CD4-positive, alpha-beta T cell treated with Interleukin-15 for 1 hour (primary cell): ENCODE measurements at places on chromosomes 2 and 18.

GRCh38 chr2:8125741-8126711 lies 555.8 kb upstream of the ID2 start:
- DNase-seq, result no peak

DNA sequence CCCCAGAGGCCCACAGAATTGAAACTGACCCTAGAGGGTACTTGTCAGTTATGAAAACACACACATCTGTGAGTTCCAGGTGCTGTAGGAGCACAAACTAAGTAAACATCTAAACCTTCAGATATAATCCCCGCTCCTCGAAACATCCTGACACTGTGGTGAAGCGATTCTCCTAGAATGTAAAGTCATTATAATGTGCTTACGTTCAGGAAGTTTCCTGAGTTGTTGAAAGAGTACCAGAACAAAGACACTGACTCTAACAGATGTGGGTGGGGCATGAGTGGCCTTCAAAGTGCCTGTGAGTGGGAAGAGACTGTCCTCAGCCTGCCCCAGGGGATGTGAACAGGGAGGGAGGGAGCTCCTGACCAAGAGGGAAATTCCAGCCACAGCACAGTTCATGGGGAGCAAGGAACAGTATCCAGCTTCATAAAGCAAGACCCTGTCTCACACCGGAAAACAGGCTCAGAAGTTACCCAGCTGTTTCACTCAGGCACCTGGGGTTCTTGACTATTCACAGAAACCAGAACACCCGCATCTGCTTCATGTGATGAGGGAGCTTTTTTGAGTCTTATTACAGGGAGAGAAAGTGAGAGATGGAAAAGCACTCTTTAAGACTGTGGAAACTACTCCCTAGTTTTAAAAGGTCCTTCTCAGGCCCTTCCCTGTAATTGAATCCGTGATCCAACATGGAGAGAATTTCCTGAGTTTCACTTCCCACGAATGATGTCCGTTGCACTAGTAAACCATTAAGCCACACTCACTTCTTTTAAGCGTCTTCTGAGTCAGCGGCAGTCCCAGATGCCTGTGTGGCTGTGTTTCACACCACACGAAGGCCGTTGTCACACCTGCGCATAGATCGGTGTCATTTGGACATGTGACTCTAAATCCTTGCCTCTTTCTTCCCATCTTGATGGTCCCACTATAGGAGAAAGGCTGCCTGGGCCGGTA lies 88.6 kb upstream of the EML6 start:
- no peak for DNase-seq

- no peak for DNase-seq
These were observed 98.2 kb upstream of the MAPRE2 start for GRCh38 chr18:34942975-34943374.

GRCh38 chr2:174240097-174240496 lies 8.2 kb downstream of the OLA1 start:
- no peak for DNase-seq

DNA sequence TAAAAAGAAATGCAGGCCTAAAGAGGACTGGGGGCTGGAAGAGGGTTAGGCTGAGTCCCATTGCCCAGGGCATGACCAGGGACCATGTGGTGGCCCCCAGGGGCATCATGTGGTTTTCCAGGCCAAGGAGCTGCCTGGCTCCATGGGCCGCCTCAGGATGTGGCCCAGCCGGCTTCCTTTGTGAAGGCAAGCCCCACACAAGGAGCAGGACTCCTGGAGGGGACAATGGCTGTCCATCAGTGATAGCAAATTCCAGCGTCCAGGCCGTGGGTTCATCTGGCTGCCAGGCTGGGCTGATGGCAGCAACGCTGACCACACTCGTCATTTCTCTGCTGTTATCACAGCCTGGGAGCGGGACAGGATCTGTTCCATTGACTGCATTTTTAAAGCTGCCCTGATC lies 82.5 kb downstream of the GBX2 start:
- DNase-seq, result no peak

DNA sequence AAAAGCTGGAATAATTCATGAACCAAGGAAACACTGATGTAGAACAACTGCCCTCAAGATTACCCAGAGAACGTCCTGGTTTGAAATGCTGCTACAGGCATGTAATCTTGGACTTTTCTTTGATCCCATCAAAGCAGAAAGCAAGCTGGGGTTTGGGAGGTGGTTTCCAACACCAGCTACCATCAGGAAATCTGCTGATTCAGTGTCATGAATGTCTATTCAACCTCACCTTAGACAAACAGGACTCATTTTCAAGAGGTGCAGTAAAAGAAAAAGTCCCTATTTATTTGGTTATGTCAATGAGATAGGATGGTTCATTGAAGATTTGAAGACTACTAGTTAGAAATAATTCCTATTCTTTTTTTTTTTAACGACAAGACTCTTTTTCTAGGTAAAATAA lies 72.7 kb downstream of the NEB start:
- no peak for DNase-seq

DNA sequence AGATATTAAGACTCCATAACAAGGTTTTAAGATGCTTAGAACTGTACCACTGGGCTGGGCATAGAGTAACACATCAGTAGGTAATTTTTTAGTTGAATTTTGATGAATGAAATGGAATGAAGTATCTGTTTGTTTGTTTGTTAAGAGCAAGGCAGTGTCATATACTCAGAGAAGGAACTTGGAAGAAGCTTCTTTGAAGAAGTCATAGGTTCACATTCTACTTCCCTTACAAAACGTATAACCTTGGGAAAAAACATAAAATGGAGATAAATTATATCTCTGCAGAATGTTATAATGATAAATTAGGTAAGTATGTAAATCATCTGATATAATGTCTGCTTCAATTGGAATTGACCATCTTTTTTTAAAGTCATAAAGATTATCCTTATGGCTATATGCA lies 122.1 kb upstream of the SLC39A10 start:
- no peak for DNase-seq

- no peak for DNase-seq
These were observed 93.4 kb downstream of the CDH19 start for GRCh38 chr18:66510357-66511045.

DNA sequence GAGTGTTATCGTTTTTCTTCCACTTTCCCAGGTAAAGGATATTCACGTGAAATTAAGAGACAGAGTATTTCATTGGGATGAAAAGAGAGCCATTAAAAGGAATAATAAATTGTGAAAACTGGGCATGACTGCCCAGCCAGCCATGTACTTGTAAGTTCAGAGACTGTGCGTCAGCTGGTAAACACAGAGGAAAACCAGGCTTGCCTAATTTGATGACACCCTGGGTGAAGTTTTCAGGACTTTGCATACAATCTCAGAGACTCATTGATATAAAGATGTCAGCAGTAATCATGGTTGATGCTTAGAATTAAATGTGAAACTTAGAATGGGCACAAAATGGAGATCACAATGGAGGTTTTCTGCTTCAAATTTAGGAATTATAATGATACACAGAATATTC lies 153.5 kb upstream of the ZEB2 start:
- DNase-seq, result no peak

DNA sequence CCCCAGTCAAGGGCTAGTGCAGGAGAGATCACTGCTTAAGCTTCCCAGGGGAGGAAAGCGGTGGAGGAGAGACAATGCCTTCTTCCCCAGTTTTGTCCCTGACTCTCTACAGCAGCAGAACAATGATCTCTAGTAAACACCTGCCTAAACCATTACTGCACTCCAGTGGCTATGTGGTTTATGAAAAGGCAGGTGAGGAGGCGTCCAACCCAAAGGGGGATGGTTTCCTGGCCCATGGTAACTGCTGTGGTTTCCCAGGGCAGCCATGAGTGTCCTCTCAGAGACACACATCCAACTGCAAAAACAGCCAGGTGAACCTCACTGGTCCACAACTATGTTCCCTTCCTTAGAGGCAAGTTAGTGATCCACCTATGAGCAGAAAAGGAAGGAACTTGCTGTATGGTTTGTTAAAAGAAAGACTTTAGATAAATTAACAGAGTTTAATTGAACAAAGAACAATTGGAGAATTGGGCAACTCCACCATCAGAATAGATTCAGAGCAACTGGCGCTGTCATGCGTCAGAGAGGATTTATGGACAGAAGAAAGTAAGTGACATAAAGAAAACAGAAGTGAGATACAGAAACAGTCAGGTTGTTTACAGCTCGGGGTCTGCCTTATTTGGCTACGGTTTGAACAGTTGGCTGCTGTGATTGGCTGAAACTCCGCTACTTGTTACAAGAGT lies 4.8 kb upstream of the TTC39C start:
- peak; percentile 43 for DNase-seq

GRCh38 chr2:71362447-71362846 lies 30.9 kb downstream of the ZNF638 start:
- no peak for DNase-seq

GRCh38 chr2:18412980-18413675 lies 147.3 kb downstream of the RDH14 start:
- DNase-seq, result no peak

DNA sequence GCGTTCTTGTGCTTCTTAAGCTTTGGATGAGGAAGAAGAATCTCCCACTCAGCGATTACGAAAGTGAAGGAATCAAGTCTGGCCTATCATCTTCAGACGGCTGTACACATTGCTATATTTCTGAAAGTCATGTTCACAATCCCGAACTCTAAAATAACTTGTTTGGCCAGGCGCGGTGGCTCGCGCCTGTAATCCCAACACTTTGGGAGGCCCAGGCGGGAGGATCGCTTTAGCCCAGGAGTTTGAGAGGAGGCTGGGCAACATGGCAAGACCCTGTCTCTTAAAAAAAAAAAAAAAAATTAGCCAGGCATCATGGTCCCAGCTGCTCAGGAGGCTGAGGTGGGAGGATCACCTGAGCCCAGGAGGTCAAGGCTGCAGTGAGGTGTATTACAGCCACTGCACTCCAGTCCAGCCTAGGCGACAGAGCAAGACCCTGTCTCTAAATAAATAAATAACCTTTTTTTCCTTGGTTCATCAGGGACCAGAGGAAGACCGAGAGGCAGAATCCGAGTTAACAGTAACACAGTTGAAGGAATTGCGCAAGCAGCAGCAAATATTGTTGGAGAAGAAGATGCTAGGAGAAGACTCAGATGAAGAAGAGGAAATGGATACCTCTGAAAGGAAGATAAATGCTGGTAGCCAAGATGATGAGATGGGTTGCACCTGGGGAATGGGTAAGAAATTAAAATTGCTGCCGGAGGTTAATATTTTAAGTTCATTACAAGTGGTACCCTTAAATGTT lies 1.1 kb downstream of the SLC4A1AP start:
- no peak for DNase-seq

GRCh38 chr2:38905251-38905650 lies 15.6 kb downstream of the ARHGEF33 start:
- no peak for DNase-seq

GRCh38 chr18:52657043-52657805 lies 317.2 kb downstream of the DCC start:
- no peak for DNase-seq

- DNase-seq, result no peak
These were observed 88.3 kb downstream of the TXNL1 start for GRCh38 chr18:56550121-56550520.

GRCh38 chr18:11989174-11989573 lies 7.9 kb downstream of the IMPA2 start:
- DNase-seq, result no peak

GRCh38 chr2:26617588-26618083 lies 23.5 kb downstream of the CIB4 start:
- no peak for DNase-seq

DNA sequence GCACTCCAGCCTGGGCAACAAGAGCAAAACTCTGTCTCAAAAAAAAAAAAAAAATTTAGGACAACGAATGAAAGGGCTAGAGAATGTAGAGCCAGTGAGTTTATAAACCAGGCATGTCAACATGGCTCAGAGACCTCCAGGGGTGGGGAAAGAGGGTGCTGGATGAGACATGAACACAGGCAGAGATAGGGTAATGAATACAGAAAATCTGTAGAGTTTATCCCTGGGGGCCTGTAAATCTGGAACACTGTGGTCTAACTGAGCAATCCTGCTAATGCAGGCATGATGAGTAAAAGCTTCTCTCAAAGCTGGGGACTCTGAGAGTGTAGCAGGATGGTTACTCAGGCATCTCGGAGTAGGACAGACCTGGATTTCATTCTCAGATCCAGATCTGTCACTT lies 59.2 kb upstream of the IGFBP2 start:
- no peak for DNase-seq

- no peak for DNase-seq
These were observed 610 bp downstream of the SPC25 start for GRCh38 chr2:168889635-168890005.

- no peak for DNase-seq
These were observed 276.0 kb downstream of the ZNF407 start for GRCh38 chr18:74873629-74874028.

DNA sequence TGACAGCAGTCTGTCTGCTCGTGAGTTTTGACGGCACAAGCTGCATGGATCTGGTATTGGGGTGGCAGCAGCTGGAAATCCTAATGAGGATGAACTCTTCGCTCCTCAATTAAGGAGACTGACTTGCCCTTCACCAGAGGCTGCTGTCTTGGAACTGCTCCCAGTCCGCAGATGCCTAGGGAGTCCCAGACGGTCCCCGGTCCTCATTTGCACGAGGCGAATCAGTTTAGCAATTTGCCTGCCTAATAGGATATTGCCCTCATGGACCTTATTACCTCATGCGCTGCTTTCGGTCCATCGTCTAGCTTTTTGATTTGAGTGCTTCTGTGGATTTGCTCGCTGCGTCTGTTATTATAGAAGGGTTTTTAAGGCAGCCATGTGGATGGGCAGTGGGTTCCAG lies 40.6 kb downstream of the ASAP2 start:
- no peak for DNase-seq

- DNase-seq, result no peak
These were observed 12.3 kb downstream of the FBLN7 start for GRCh38 chr2:112150447-112150846.

DNA sequence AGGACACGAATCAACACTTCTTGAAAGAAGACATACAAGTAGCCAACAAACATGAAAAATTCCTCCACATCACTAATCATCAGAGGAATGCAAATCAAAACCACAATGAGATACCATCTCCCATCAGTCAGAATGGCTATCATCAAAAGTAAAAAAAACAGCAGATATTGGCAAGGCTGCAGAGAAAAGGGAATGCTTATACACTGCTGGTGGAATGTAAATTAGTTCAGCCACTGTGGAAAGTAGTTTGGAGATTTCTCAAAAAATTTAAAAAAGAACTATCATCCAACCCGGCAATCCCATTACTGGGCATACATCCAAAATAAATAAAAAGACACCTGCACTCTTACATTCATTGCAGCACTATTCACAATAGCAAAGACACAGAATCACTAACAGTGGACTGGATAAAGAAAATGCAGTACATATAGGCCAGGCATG lies 78.7 kb downstream of the GRB14 start:
- no peak for DNase-seq

GRCh38 chr2:100610381-100610831 lies 47.6 kb downstream of the PDCL3 start:
- DNase-seq, result peak; percentile 53

DNA sequence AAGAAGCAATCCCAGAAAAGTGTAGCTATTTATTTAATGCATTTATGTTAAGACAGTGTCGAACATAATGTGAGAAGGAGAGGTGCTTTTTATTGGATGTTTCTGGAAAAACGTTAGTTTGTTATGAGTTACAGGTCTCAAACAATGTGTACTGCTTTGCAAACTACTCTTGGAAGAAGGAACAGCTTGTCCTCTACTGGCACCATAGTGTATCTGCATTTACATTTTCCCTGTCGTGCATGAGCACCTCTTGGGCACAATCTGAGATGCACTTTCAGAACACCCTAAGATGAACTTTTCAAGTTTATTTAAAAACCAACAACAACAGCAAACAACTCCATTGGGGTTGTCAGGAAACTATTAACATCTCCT lies 22.8 kb downstream of the CCNYL1 start:
- no peak for DNase-seq
